Stimulated activated CD8-positive, alpha-beta memory T cell treated with anti-CD3 and anti-CD28 coated beads, Interleukin-15, amount 100 ng/mL, for 1 hour (primary cell): ENCODE measurements at places on chromosomes 2 and 18.

GRCh38 chr2:56049233-56049845 lies 125.8 kb upstream of the EFEMP1 start:
- no peak for DNase-seq

DNA sequence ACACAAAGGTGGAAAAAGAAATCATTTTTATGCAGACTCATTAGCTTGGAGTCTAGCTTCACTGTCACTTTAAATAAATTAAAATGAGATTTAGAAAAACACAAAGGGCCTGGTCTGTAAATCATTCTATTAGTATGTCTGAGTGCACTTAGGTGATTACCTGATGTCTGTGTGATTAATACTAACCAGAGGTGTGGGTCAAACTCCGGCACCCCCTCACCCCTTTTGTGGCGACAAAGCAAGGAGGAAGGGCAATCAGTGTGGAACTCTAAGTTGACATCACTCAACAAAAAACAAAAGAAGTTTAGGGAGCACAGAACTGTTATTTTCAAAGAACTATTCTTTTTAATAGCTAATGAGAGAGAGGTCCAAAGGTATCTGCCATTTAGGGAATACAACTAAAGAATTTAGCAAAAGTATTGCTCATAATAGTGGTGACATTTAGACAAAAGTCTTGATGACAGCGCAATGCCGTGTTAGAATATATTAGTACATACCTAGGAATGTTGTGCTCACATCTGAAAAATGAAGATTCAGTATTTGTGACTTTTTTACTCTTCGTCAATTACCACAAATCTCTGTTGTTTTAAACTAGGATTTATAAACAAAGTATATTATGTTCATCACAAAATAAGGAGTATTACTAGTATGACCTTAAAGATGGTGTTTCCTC lies 66.3 kb downstream of the ZEB2 start:
- DNase-seq = no peak

- DNase-seq = no peak
Observed at GRCh38 chr2:139836769-139837168, 1056.6 kb upstream of the NXPH2 start.

DNA sequence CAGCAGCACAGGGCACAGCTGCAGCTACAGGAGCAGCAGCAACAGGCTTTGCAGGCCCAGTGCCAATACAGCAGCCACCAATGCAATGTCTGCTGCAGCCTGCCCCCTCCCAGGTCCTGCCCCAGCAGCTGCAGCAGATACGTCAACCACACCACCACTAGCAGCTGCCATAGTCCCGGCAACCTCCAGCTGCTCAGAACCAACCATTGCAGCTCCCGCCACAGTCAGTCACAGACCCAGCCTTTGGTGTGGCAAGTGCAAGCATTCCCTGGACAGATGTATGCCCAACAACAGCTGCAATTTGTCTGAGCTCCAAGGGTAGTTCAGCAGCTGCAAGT lies 53.3 kb upstream of the TUBA3E start:
- no peak for DNase-seq

- DNase-seq = no peak
Observed at GRCh38 chr2:156147594-156148330, 184.8 kb downstream of the NR4A2 start.

DNA sequence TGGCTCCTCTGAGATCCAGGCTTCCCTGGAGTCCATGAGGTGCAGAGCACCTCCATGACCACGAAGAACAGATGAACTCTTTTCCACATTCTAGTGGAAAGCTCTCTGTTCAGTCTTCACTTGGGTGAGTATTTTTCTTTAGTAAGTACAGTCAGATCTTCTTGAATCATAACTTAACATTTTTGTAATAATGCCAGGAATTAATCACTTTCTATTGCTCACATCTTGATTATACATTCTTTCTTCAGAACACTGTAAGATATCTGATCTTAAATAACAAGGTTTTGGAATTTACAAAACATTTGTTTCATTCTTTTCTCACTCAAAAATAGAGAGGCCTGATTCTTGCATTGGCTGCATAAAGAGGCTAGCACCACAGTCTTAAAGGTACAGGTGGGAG lies 45.4 kb upstream of the RND3 start:
- DNase-seq = no peak

GRCh38 chr2:23607925-23608324 lies 222.9 kb downstream of the KLHL29 start:
- DNase-seq = no peak

DNA sequence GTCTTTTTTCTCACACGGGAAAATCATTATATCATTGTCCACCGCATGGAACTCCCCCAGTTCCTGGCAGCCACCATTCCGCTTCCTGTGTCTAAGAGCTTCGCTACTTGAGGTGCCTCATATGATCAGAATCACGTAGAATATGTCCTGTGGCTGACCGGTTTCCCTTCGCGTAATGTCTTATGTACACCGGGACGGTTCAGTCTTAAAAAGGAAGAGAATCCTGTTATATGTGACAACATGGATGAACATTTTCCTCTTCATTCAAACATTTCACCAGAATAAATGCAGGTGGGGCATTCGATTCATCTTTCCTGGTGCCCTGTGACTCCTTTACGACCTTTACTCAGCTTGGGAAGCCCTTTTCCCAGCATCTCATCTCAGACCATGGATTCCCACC lies 131.7 kb upstream of the TWIST2 start:
- DNase-seq = no peak

GRCh38 chr2:102848366-102848839 lies 86.6 kb downstream of the TMEM182 start:
- no peak for DNase-seq

DNA sequence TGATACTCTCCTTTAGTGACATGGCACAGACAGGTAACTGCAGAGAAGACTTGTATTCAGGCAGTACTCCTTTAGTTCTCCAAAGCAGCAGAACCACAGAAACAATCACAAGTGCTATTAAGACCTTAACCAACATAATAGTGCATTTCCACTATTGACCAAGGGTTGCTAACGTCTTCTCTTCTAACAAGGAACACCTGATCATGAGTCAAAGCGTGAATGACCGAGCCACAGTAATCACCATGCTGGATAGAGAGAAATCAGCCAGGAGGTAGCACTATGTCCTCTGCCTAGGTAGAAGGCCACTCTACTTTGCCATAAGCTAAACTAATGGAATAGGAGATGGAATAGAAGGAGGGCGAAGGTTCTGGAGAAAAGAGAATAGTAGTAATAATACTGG lies 161.0 kb downstream of the ANKRD44 start:
- DNase-seq = no peak

GRCh38 chr2:195995499-195995898 lies 73.1 kb downstream of the DNAH7 start:
- no peak for DNase-seq

DNA sequence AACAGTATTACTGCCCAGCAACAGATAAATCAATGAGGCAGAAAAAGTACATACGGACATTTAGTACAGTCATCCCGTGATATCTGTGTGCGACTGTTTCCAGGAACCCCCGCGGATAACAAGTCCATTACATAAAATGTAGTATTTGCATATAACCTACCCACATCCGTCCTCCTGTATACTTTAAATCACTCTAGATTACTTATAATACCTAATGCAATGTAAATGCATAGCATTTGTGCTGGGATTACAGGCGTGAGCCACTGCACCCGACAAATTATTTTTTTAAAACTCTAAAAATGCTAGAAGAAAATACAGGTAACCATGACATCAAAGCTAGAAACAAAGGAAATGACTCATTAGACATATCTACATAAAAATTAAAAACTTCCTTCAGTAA lies 91.6 kb downstream of the FAM161A start:
- DNase-seq = no peak

- no peak for DNase-seq
Observed at GRCh38 chr2:217433522-217433921, 569.3 kb downstream of the TNS1 start.

DNA sequence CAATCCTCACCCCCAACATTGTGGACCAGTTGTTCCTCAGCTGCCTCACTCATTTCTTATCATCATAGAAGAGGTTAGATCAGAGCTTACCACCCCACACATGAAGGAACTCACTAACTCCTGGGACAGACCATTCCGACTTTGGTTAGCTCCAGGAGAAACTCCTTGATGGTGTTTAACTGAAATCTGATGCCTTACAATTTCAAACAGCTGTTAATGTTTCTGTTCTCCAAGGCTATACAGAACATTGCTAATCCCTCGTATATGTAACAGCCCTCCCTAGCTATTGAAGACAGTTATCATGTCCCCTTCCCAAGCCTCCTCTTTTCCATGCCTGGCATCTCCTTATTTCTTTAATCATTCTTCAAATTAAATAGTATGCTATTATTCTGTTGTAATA lies 14.8 kb downstream of the ERBB4 start:
- DNase-seq = no peak

DNA sequence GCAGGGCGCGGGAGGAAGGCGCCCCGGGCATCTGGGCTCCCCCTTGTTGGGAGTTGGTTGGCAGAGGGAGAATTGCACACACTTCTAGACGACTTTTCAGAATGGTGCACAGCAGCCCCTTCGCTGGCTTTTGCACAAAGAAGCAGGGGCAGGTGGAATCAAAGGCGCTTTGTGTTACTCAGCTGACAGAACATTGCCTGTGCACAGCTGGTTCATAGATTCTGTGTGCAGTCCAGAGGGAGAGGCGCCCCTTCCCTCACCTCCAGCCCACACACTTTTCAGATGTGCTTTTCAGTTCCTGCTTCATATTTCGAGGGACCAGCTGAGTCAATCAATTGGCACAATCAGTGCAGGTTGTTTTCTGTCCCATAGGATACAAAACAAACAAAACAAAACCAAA lies 348.4 kb upstream of the RAB12 start:
- no peak for DNase-seq

GRCh38 chr2:159799833-159800232 lies 1.8 kb upstream of the CD302 start:
- DNase-seq = no peak

DNA sequence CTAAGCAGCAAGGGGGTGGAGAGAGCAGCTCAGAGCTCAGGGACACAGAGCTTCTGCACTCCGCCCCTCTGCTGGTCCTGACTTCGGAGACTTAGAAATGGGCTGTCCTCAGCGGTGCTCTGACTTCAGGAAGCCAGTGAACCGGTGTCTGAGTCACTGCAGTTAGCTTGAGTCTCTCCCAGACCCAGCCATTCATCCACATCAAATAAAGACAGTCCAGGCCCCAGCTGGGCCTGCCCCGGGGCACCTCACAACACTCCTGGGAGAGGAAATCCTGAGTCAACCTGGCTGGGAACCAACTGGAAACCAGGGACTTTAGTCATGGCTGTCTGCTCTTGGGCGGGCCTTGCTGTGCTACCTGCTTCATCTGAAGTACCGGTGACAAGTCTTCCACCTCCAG lies 5.4 kb upstream of the ITGB6 start:
- no peak for DNase-seq

GRCh38 chr2:182545420-182546167 lies 118.8 kb upstream of the PDE1A start:
- no peak for DNase-seq

GRCh38 chr2:233450864-233451575 lies 96.7 kb downstream of the DGKD start:
- no peak for DNase-seq

DNA sequence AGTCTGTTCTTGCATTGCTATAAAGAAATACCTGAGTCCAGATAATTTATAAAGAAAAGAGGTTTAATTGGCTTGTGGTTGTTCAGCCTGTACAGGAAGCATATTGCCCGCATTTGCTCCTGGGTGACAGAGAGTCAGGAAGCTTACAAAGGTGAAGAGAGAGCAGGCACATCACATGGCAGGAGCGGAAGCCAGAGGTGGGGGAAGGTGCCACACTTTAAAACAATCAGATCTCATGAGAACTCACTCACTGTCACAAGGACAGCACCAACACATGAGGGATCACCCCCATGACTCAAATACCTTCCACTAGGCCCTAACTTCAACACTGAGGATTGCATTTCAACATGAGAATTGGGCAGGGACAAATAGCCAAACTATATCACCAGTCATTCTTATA lies 124.8 kb upstream of the COL5A2 start:
- no peak for DNase-seq

- DNase-seq = no peak
Observed at GRCh38 chr2:63669596-63669995, 80.8 kb downstream of the MDH1 start.

DNA sequence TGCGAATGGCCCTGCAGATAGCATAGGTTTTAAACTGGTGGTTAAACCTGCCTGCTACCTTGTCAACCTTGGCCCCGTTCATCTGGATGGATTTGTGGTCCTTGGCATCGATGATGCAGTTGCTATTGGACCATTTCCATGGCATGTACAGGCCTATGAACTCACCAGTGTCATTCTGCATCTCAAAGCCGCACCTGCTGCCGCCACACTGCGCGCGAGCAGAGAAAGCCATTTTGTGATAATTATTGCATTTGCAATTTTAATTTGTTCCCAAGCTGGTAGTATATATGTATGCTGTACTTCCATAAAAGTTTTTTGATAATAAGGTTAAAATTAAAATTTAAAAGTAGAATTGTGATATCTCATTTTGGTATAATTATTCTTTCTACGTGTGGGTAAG lies 94.8 kb upstream of the UXS1 start:
- DNase-seq = no peak

DNA sequence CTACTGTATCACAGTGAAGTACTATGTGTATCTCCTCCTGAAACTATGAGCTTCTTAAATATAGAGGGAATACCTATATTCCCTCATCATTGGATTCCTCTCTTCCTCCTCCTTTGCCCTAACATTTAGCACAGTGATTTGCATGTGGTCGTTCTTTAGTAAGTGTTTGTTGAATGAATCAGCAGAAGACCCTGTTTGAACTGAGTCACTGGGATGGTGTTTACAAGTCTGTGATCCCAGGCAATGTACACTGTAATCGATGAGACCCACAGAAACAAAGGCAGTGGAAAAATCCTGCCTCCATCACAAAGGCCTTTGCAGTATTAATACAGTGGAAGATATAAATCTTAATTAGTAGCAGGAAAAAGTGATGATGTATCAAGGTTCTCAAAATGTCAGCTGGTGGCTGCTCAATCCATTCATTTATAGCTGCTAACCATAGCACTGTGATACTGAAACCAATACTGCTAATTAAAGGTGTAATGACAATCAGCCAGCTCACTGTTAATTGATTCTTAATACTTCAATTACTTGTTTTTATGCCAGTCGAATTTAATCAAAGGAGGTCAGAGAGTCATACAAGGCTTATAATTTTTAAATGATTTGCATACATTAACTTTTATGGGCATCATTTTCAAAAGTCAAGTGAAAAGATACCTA lies 20.8 kb upstream of the MYO3B start:
- DNase-seq = no peak

GRCh38 chr2:2590141-2590540 lies 259.1 kb upstream of the MYT1L start:
- no peak for DNase-seq
